Urinary bladder (tissue), 4 donors: ENCODE measurements at places on chromosomes 5 and 9.

DNA sequence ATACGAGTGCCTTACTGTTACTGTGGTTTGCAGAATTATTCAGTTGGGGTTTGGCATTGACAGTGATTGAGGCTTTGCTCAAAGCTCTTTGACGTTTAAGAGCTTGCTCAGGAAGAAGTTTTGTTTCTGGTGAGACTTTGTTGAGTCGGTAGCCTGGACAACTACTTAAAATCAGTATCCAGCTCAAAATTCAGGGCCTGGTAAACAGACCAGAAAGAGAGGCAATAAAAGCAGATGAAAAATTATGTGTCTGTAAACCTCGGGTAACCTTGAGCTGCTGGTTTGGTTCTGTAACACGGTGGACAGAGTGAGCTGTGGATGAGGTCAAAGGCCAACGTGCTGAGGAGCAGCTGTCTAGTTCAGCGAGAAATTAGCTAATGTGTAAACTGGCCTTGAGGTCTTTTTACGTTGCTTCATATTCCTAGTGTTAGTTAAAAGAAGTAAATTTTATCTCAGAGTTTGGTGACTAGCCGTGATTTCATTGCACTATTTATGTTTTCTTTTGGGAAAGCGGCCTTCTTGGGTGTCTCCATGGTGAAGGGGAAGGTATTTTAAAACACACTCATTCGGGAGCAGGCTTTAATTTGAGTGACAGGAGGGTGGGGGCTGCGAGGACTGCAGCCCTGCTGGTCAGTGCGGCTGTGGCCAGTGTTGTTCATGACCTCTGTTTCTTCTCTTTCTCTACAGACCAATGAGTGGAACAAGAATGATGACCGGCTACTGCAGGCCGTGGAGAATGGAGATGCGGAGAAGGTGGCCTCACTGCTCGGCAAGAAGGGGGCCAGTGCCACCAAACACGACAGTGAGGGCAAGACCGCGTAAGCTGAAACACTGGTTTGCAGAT, 82.0 kb upstream of the TTC23L start:
- DNase-seq: no peak

DNA sequence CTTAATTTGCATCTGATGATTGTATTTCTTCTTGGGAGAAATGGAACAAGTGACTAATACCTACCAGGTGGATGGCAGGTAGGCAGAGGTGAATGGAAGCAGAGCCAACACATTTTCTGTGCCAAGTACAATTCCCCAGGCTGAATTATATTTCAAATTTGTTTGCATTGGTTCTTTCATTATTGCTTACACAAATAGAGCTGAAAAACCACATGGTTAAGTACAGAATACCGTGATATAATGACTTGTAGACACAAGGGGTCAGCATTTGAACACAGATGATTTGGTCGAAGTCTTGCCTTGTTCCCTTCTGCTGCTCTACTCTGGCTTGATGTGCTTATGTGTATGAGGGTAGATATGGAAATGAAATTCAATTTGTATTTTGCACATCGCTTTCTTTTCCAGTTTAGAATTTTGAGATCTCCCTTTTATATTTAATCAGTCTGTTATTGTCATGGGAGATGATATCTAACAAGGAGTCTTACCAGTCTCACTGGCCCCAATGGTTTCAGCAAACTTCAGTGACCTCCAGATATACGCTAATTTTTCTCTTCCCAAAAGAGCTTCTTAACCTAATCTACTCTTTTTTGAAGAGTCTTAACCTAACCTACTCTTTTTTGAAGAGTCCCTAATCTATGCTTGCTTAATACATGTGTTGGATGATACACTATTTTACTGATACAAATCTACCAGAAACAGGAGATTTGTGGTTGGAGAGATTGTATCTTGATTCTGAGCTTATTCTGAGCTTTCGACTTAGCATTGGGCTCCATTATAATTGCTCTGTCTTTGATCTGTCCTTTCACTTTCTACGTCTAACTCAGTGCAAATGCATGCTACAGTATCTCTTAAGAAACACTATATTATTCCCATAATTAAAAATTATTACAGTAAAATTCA, 88.1 kb downstream of the PCSK1 start:
- no peak for DNase-seq

- no peak for DNase-seq
These were observed 76.8 kb downstream of the ZDHHC21 start for GRCh38 chr9:14616188-14616982.

- no peak for DNase-seq
These were observed 151.4 kb downstream of the AUH start for GRCh38 chr9:91210318-91210717.

- DNase-seq: no peak
These were observed 101.4 kb downstream of the TMEM167A start for GRCh38 chr5:82975812-82976211.

DNA sequence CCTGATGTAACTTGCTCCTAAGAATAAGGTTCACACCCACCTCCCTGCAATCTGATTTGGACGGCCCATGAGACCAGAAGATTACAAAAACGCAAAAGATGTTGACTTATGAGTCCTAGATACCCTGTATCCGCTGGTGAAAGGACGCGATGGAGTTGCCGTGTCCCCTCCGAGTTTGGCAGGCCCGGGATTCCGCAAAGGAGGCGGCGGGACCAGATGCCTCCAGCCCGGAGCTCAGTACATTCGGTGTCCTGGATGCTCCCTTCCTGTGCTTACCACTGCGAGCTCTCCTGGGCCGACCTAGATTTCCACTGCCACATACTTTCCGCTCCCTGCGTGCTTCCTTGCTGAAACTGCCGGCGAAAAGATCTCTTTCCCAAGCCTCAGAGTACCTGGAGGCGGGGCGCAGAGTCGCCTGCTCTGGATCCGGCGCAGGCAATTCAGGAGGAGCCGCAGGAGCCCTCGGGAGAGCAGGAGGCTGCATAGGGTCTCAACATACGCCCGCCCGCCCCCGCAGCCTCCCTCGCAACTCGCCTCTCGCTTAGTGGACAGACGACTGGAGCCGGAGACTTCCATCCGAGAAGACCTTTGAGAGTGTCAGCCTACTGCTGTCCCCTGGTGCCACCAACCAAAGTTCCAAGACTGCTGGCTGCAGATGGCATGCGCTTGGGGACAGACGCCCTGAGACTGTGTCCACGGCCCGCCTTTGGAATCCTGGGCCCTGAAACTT, 39.8 kb downstream of the ANXA2R start:
- no peak for DNase-seq

DNA sequence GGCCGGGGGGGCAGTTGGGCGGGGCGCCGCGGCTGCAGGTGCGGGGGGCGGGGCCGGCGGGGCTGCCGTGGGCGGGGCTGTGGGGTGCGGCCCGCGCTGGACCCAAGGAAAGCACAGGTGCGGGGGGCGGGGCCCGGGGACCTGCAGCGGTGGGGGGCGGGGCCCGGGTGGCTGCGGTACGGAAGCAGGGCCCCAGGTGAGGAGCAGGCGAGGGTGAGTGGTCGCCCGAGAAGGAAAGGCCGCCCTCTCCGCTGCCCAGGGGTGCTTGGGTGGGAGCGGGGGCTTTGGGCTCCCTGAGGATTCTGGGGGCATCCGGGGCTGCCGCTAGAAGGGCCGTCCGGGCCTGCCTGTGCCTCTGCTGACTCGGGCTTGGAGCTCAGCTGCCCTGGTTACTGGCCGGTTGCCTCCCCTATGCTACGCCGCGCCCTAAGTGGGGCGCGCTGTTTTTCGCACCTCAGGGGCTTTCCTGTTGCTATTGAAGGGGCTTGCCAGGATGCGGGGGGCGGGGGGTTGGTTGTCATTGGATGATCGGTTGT, 767 bp downstream of the RALGPS1 start:
- DNase-seq: no peak

GRCh38 chr5:64229163-64229774, 63.6 kb downstream of the RNF180 start:
- no peak for DNase-seq
